ENCODE measurements at places on chromosomes 2 and 18. TPM values are rescaled to one million over a fixed set of nuclear protein-coding genes. Genes with fewer than 3 reads are reported as not detected.
A peak's percentile ranks its signal among the peaks of the same experiment; 100 is the strongest.

DNA sequence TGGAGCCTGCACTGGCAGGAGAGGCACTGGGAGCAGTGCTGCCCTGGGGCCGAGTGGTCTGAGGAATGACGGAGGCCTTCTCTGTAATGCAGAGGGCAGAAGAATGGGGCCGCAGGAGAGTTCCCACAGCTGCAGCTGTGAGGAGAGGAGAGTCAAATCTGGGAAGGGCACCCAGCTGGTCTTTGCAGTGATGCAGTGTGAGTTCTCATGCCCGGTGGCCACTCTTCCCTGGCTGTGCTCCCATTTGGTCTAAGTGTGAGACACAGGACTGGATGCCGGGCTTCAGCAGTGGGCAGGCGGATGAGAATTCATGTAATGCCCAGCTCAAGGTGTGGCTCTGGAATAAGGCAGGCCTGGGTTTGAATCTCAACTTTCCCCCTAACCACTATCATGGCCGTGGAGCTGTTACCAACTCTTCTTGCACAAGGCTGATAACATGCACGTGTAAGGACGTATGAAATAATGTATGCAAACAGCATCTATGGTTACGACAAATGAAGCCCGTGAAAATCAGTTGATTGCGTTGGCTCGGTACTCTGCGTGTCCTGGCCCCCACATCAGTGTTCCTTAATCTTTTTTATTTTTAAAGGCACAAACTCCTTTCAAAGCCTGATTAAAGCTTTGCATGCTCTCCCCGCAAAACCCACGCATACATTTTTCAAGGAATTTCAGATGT is 71.6 kb downstream of the ACKR3 start:
- no peak overlapping the region for H3K27ac ChIP-seq
- no peaks in the 10 kb centered on the region for H3K36me3 ChIP-seq
- no peak for DNase-seq
- H3K4me3 ChIP-seq = no peak overlapping the region
- peaks cover 4% of the 10 kb centered on the region for H3K4me1 ChIP-seq

DNA sequence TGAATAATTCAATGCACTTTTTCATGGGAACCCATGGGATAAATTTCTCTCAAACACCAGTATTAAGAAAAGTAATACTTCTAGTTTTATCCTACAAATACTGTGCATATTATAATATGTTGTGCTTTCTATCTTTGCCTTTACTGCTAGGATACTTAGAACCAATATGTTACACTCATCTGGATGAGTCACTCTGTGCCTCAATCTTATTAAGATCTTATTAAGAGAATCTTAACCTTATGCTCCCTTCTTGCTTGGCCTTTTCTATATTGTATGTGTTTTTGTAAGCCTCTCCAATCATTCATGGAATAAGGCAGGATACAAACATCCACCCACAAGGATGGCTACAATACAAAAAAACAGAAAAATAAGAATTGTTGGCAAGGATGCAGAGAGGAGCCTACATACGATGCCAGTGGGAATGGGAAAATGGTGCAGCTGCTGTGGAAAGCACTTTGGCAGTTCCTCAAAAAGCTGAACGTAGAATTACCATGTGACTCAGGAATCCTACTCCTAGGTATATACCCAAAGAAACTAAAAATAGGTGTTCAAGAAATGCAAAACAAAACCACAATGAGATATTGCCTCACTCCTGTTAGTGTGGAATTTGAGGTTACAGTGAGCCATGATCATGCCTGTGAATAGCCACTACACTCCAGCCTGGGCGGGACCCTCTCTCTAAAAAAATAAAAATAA is 10.7 kb upstream of the TWSG1 start:
- H3K27ac ChIP-seq = no peak overlapping the region
- no peak overlapping the region for H3K4me3 ChIP-seq
- no peaks in the 10 kb centered on the region for H3K36me3 ChIP-seq
- H3K27me3 ChIP-seq = no peaks in the 10 kb centered on the region
- peaks cover 8% of the 10 kb centered on the region for H3K4me1 ChIP-seq
- peak; percentile 91 for DNase-seq

DNA sequence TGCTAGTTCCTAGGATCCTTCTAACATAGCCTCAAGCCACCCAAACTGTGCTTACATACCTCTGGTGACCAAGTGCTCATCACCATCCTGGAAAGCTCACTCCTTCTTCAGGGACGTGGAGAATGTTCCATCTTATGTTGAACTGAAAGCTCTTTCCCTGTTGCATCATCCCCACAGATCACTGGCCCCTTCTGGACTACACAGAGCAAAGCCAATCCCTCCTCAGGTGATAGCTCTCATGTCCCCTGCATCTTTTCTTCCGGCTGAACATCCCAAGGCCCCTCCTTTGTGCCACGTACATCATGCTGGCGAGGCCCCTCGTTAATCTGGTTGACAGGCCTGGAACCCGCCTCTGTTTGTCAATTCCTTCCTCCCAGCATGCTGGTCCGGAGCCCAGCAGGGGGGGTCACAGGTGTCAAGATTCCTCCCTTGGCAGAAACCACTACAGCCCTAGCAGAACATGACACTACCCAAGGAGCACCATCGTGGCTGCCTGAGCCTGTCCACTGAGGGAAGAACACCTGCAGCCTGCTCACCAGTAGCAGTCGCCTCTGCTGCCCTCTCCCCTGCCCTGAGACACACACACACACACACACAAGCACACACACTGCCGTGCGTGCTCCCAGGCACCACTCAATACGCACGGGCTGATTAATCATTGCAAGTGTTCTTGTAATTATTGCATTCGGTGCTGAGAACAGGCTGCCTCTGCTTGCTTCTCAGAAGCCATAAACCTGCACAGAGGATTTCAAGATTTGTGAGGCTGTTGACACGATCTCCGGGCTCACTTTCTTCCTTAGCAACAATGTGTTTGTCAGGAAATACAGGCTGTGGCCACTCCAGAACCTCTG is 6.3 kb upstream of the KCNK3 start:
- no peak overlapping the region for H3K4me3 ChIP-seq
- H3K36me3 ChIP-seq = no peaks in the 10 kb centered on the region
- DNase-seq = no peak
- no peaks in the 10 kb centered on the region for H3K27me3 ChIP-seq
- H3K4me1 ChIP-seq = no peaks in the 10 kb centered on the region
- no peak overlapping the region for H3K27ac ChIP-seq

DNA sequence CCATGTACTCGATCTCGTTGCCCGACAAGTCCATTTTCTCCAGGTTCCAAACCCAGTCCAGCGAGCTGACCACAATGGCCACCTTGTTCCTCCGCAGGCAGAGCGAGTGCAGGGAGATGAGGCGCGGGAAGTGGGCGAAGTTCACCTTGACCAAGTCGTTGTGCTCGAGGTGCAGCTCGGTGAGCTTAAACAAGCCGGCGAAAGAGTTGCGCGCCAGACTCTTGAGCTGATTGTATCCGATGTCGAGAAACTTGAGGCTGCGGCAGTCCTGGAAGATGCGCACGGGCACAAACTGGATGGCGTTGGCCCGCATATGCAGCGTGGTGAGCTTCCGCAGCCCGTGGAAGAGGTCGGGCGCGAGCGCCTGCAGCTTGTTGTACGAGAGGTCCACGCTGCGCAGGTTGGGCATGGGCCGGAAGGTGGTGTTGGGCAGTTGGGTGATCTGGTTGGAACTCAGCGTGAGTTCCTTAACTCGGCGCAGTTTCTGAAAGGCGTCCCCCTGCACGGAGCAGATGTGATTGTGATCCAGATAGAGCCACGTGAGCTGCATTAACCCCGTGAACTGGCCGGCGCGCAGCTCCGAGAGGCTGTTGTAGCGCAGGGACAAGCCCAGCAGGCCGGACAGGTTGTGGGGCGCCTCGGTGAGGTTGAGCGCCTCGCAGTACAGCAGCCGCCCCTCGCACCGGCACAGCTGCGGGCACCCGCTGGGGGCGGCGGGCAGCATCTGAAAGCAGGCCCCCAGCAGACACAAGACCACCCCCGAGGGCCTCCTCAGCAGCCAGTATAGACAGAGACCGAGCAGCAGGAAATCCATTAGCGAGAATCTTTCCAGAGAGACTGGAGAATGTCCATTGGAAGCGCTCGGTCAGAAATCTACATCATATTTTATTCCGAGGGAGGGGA is 1.3 kb downstream of the LRRTM1 start:
- peak; percentile 8 for DNase-seq
- H3K4me3 ChIP-seq = no peak overlapping the region
- no peaks in the 10 kb centered on the region for H3K4me1 ChIP-seq
- H3K27ac ChIP-seq = no peak overlapping the region

DNA sequence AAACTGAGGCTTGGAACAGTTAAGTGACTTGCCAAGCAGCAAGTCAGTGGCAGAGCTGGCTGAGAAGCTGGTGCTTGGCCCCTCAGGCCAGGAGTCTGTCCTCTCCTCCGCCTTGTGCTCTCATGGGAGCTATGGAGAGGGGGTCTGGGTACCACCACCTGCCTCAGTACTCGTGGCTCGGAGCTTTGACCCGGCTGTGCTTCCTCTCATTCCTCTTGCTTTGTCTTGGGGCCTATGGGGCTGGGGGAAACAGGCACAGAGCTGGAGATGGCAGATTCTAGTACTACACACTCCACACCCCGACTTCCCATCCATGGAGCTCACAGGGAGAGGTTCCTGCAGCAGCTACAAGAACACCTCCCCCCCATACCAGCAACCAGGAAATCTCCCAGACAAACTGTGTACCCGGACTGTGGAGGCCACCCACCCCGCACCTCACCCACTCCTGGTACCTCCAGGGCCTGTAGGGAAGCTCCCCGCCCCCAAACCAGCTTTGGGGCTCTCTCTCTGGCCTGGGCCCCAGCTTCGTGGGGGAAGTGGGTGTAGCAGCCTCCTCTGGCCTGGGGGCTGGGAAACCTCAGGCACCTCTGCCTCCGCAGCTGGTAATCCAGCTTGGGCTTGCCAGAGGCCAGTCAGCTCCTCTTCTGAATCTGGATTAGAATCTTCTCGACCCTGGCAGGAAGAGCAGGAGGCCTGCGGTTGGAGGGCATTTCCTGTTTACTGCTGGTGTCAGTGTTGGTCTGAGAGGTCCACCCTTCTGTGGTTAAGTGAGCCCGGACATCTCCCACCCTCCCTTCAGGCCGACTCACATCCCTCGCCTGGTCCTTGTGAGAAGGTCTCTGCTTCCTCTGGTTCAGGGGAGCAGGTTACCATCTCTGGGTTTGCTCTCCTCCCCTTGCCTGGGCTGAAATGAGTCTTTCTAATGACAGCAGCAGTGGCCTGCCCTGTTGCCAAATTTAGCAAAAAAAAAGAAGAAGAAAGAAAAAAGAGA is 22.3 kb upstream of the RHOB start:
- H3K4me3 ChIP-seq = no peak overlapping the region
- H3K27me3 ChIP-seq = no peaks in the 10 kb centered on the region
- no peaks in the 10 kb centered on the region for H3K36me3 ChIP-seq

GRCh38 chr18:48238636-48239035 is 170.5 kb downstream of the ZBTB7C start:
- H3K4me3 ChIP-seq = no peak overlapping the region
- H3K4me1 ChIP-seq = no peaks in the 10 kb centered on the region
- H3K27ac ChIP-seq = no peak overlapping the region
- no peaks in the 10 kb centered on the region for H3K36me3 ChIP-seq

DNA sequence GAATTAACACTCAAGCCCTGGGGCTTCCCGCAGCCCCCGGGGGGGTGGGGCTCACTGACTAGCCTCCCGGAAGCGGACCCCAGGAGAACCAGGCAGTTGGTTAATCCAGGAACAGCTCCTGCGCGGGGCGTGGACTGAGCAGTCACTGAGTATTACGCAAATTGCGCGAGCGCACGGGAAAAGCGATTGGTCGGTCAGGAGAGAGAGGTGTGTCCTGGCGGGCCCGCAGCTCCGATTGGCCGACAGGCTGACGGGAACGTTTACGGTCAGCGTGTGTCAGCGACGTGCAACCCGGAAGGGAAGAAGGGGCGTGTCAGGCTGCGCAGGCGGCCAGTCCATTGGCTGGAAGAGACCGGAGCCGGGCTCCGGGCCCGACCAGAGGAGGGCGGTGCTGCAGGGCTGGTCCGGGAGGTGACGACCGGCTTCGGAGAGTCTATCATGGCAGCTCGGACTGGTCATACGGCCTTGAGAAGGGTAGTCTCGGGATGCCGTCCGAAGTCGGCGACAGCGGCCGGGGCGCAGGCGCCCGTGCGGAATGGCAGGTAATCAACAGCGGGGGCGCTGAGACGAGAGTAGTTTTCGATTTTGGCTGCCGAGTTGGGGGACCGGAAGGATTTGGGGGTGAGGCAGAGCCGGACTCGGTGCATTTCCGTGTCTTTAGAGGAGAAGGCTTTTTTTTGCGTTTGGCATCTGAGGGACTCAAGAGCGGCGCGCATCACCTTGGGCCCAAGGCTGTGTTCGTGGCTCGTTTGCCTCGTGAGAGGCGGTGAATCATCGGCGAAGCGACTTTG is at the start of gene COQ10B:
Gene COQ10B, plus strand, starts transcription at position 430 of the 791 bp plus-strand sequence. Its CDS starts 9 bp downstream, at position 439.
- DNase-seq = peak; percentile 100
- no peaks in the 10 kb centered on the region for H3K36me3 ChIP-seq
- H3K27me3 ChIP-seq = no peaks in the 10 kb centered on the region
- peaks cover 3% of the 10 kb centered on the region for H3K4me1 ChIP-seq
- peak within 1 kb of the TSS; percentile 99 for H3K27ac ChIP-seq

- H3K27ac ChIP-seq = no peak overlapping the region
- no peak for DNase-seq
- H3K4me1 ChIP-seq = no peaks in the 10 kb centered on the region
- H3K36me3 ChIP-seq = no peaks in the 10 kb centered on the region
- H3K4me3 ChIP-seq = no peak overlapping the region
Observed at GRCh38 chr2:172270278-172271079, 156.9 kb upstream of the ITGA6 start.

DNA sequence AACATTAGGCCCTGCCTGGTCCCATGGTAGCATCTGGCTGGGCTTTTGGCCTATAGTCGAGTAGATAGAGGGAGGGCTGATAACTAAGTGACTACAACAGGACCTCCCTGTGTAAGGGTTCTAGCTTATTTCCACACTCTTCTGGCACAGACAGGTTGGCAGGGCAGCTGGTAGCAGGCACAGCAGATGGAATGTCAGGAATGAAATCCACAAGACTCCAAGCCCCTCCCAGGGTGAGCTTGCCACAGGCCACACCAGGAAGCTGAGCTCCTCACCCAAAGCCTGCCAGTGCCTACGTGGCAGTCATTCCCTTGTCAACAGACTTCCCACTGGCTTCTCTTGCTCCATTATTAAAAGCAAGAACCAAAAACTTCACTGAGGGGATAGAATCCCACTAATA is 20.7 kb upstream of the C1QL2 start:
- no peaks in the 10 kb centered on the region for H3K27me3 ChIP-seq
- no peak overlapping the region for H3K4me3 ChIP-seq
- no peaks in the 10 kb centered on the region for H3K4me1 ChIP-seq

GRCh38 chr18:35076135-35076924 is 35.1 kb downstream of the MAPRE2 start:
- no peaks in the 10 kb centered on the region for H3K36me3 ChIP-seq
- no peak overlapping the region for H3K27ac ChIP-seq
- H3K27me3 ChIP-seq = no peaks in the 10 kb centered on the region
- no peak overlapping the region for H3K4me3 ChIP-seq

GRCh38 chr2:44496130-44496529 is 134.4 kb downstream of the CAMKMT start:
- no peaks in the 10 kb centered on the region for H3K27me3 ChIP-seq
- no peaks in the 10 kb centered on the region for H3K4me1 ChIP-seq
- H3K4me3 ChIP-seq = no peak overlapping the region
- no peak overlapping the region for H3K27ac ChIP-seq
- no peaks in the 10 kb centered on the region for H3K36me3 ChIP-seq

Gene NGEF
- total RNA-seq = under 0.01 TPM

Gene EFEMP1
- 615 TPM for total RNA-seq

Gene ASB1
- 18.2 TPM for total RNA-seq

Gene PCARE
- under 0.01 TPM for total RNA-seq

Gene UGT1A3
- total RNA-seq = not detected

Gene ARHGAP28
- 27.2 TPM for total RNA-seq

Measured in fibroblast of lung (primary cell).